ENCODE measurements at places on chromosomes 11 and 22.
A peak's percentile ranks its signal among the peaks of the same experiment; 100 is the strongest.

- DNase-seq = peak; percentile 81
These were observed 4.3 kb upstream of the BAIAP2L2 start for GRCh38 chr22:38114484-38115398.

GRCh38 chr22:47797342-47797945 lies 1035.0 kb downstream of the TBC1D22A start:
- no peak for DNase-seq

- DNase-seq = no peak
These were observed 151.4 kb downstream of the BRD1 start for GRCh38 chr22:49676230-49676629.

DNA sequence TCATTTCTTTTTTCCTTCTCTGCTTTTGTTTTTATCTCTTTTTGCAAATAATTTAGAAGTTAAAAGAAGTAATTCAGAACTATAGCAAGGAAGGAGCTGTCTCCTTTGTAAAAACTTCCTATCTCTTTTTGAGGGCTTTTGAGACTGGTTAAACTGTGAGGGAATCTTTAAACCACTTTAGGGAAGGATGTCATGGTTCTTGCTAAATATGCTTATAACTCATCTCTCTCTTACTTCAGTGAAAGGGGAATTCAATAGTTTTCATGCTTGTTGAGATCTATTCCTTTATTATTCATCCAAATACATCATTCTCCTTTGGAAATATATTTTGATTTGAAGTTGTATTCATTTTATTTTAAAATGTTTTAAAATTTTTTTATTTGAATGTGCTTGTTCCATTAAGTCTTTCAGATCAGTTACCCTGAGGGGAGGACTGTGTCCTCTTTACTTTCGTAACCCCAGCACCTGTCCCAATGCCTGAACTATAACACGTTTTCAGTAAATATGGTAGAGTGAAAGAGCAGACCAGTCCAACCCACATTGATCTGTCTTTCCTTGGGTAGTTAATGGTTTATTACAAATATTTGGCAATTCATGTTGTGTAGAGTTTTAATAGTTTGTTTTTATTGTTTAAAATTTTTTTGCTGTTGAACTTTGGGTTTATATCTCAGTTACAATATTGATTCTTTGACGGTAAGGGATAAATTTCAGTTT lies 27.5 kb downstream of the AMOTL1 start:
- no peak for DNase-seq

DNA sequence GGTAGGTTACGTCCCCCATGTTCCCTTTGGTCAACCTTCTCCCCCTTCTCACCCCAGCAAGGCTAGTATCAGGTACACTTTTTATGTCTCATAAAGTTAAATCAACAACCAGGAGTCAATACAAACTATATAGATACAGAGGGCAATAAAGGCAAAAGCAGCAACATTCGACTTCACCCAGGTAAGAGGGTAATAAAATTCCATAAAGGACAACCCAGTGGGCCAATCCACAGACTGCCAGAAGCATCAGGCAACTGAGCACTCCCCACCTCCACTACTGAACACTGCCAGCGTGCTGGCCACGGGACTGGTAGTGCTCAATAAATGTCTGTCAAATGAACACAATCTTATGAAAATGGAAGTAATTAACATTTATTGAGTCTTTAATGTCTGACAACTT lies 5.1 kb upstream of the MS4A18 start:
- no peak for DNase-seq

DNA sequence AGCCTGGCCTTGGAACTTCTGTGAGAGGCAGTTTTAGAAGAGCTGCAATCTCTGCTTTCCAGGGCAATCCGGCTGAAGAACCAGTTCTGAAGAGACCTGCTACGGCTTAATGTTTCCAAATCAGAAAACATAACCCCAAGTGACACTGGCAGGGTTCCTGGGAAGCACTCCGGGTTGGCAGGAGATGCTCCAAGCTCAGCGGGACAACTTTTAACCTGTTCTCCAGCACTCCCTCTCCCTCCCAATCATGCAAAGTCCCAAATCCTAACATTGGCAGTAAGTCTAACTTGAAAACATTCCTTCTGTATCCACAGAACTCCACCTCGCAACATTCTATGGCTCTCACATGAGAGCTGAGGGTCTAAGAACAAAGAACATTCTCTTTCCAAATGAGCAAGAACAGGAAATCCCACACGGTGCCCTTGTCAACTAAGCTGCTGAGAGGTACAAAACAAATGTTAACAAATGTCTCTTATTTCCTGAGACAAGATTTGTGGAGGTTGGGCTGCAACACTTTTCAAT lies 48.5 kb upstream of the MN1 start:
- peak; percentile 38 for DNase-seq

- no peak for DNase-seq
These were observed 33.5 kb upstream of the TOLLIP start for GRCh38 chr11:1342946-1343345.

DNA sequence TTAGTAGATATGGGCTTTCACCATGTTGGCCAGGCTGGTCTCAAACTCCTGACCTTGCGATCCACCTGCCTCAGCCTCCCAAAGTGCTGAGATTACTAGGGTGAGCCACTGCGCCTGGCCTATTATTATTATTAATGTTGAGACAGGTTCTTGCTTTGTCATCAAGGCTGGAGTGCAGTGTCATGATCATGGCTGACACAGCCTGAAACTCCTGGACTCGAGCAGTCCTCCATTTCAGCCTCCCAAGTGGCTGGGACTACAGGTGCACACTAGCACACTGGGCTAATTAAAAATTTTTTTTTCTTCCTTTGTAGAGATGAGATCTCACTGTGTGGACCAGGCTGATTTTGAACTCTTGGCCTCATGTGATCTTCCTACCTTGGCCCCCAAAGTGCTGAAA lies 102.0 kb downstream of the STIM1 start:
- no peak for DNase-seq

DNA sequence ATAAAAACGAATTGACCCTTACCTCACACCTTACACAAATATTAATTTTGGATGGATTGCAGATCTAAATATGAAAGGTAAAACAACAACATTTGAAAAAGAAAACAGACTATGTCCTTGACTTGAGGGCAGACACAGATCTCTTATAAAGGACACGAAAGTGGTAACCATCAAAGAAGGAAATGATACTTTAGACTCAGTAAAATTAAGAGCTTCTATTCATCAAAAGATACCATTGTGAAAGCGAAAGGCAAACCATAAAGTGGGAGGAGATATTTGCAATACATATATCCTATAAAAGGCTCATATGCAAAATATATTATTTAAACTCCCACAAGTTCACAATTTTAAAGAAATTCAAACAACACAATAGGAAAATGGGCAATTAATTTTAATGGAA lies 5.0 kb downstream of the HEPACAM start:
- DNase-seq = no peak

DNA sequence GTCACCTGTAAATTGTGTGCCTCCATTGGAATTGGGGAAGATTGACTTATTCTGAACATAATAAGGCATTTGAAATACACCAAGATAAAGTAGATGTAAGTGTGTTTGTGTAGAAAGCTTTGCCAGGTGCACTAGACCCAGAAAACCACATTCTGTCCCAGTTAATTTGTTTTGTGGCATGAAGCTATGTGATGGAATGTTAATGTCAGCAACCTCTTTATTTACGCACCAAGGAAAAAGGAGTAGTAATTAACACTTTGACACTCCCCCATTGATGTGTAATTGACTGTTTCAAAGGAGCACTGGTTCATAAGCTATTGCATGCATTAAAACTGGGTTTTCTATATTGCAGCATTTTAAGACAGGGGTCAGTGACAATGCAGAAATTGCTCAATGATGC lies 14.3 kb downstream of the EIF3M start:
- no peak for DNase-seq

GRCh38 chr11:107799218-107799859 lies 59.2 kb downstream of the SLC35F2 start:
- DNase-seq = peak; percentile 69

GRCh38 chr11:61117168-61117520 lies 14.9 kb downstream of the CD5 start:
- DNase-seq = no peak

DNA sequence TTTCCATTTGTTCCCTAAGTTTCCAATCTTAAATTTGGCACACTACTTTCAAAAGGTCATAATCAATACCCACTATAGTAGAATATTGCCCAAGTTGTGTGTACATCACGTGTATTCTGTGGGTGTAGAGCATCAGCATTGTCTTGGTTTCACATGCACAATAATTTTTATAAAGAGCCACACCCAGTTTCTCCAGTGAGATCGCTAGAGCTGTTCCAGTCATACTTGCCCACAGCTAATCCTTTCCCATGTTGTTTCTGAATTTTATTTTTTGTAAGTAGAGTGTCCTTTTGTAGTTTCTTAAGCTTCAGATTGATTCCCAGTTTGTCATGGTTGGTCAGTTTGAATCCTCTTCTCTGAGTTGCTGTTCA lies 13.7 kb downstream of the FAM118B start:
- DNase-seq = no peak

- no peak for DNase-seq
These were observed 14.5 kb downstream of the DGCR2 start for GRCh38 chr22:19107730-19108074.

GRCh38 chr11:11458485-11458884 lies 105.4 kb upstream of the CSNK2A3 start:
- no peak for DNase-seq

- peak; percentile 91 for DNase-seq
These were observed at the start of gene TRIM22 for GRCh38 chr11:5689551-5689983. Gene TRIM22 (plus strand): TSS chr11:5689790. CDS start chr11:5696233, 6,443 bp downstream.

- DNase-seq = no peak
These were observed 46.1 kb downstream of the PISD start for GRCh38 chr22:31615940-31616314.

GRCh38 chr22:32562401-32562800 lies 87.8 kb downstream of the FBXO7 start:
- peak; percentile 25 for DNase-seq

- peak; percentile 34 for DNase-seq
These were observed 14.4 kb downstream of the ATXN10 start for GRCh38 chr22:45686004-45686403.

- DNase-seq = no peak
These were observed 2.6 kb downstream of the NELL1 start for GRCh38 chr11:20671856-20672546.

GRCh38 chr11:83835423-83835822 lies 549.3 kb upstream of the CCDC90B start:
- DNase-seq = no peak

DNA sequence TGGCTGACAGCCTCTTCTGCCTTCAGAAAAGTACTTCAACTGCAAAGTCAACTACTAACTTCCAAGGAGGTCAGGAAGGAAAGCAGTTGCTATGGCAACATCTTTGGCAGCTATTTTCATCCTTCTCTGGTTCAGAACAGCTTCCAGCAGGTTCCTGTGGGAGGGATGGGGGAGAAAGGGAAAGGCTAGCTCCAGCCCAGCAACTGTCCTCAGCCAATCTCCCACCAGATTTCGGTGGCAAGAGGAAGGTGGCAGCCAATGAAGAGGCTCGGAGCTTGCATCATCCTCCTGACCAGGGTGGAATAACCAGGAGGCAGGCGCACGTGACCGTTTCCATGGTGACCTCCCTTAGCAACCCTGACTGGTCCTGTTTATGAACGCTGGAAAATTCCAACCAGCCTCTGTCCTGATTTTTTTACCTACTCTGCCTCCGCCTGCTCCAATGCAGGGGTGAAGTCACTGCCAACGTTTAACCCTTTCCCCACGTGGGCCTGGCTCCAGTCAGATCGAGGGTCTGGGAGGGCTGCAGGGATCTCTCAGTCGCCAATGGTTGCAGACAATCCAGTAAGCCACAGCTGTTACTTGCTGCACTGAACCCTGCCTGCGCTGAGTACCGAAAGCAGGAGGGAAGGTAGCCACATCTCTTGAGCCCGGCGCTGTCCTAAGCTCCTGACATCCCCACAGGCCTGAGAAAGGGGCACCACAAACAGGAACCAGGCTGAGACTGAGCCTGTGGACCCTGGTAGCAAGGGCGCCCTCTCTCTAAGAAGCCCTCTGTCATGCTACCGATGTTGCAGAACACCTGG lies 11.2 kb upstream of the MALAT1 start:
- peak; percentile 100 for DNase-seq

- DNase-seq = no peak
These were observed 16.7 kb downstream of the CD44 start for GRCh38 chr11:35155677-35156076.

- peak; percentile 66 for DNase-seq
These were observed 135.4 kb downstream of the METTL15 start for GRCh38 chr11:28243581-28243980.

DNA sequence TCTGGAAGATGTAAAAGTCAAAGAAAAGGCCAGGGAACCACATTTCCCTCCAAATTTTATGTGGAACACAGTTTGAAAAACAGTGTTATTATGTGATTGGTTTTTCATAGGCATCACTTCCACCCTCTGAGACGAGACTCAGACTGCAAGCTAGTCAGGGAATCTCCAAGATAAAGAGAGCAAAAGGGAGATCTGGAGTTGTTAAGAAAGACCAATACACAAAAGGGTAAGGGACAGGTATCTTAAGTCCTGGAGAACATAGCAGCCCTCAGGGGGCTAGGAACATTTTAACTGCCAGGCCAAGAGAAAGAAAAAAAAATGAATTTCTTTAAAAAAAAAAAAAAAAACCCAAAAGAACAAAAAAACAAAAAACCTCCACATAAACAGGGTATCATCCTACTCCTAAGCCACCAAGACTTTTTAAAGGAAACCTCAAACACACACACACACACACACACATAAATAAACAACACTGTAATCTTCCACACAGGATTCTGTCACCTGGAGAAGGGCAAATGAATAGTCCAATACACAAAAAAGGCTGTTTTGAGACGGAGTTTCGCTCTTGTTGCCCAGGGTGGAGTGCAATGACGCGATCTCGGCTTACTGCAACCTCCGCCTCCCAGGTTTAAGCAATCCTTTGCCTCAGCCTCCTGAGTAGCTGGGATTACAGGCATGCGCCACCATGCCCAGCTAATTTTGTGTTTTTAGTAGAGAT lies 44.5 kb downstream of the CELF1 start:
- no peak for DNase-seq

- peak; percentile 4 for DNase-seq
These were observed 178.2 kb downstream of the LRRC4C start for GRCh38 chr11:41281131-41281742.

GRCh38 chr22:39311592-39312400 lies 7.6 kb downstream of the RPL3 start:
- no peak for DNase-seq

DNA sequence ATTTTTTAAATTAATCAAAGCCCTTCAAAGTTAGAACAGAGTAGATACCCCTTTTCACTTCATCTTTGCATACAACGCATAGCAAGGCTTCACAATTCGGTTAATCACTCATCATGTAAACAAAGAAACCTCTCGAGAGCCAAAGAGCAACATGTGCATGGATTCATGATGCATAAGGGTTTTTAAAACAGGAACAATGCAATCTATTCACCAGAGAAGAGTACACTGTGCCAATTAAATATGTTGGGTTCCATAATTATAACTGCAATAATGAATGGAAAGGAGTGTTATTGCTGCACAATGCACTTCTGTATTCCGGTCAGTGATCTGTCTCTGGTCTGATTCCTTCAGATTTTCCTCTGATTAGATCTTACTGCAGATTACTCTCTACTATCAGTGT lies 45.3 kb downstream of the CADM1 start:
- no peak for DNase-seq
